Aorta (tissue), 5 donors: ENCODE measurements at places on chromosomes 13 and 19. TPM values are rescaled to one million over a fixed set of nuclear protein-coding genes. Genes with fewer than 3 reads are reported as not detected.

CYP4F12 gene
- 3.1 TPM for total RNA-seq

DNA sequence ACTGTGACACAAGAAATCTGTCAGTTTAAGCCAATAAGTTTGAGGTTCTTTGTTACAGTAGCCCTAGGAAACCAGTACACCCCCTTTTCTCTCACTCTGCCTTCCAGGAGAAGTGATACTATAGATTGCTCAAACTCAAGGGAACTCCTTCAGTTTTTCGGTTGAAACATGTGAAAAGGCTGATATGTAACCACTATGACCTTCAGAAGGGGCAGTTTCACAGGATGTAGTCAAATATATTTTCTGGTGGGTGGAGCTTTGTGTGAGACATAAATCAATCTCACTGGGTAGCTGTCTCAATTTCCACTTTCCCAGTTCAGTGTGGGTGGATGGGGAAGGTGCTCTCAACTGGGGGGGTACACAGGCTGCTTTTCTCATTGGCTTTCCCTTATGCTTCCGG lies 41.7 kb downstream of the HTR2A start:
- no peak for DNase-seq

ZSCAN18 gene
- 58.6 TPM for total RNA-seq

GRCh38 chr19:7908742-7909461 lies 5.2 kb downstream of the MAP2K7 start:
- DNase-seq = peak; percentile 72

GRCh38 chr13:113565526-113566226 lies 18.9 kb upstream of the TFDP1 start:
- DNase-seq = no peak

MBD3L2 gene
- total RNA-seq = not detected

- DNase-seq = no peak
Measured at GRCh38 chr13:69461397-69461796, 646.2 kb upstream of the ATXN8OS start.

- DNase-seq = no peak
Measured at GRCh38 chr19:6577476-6578125, 13.3 kb downstream of the CD70 start.

CYP2S1 gene
- 1.7 TPM for total RNA-seq

CGB3 gene
- total RNA-seq = not detected

DNA sequence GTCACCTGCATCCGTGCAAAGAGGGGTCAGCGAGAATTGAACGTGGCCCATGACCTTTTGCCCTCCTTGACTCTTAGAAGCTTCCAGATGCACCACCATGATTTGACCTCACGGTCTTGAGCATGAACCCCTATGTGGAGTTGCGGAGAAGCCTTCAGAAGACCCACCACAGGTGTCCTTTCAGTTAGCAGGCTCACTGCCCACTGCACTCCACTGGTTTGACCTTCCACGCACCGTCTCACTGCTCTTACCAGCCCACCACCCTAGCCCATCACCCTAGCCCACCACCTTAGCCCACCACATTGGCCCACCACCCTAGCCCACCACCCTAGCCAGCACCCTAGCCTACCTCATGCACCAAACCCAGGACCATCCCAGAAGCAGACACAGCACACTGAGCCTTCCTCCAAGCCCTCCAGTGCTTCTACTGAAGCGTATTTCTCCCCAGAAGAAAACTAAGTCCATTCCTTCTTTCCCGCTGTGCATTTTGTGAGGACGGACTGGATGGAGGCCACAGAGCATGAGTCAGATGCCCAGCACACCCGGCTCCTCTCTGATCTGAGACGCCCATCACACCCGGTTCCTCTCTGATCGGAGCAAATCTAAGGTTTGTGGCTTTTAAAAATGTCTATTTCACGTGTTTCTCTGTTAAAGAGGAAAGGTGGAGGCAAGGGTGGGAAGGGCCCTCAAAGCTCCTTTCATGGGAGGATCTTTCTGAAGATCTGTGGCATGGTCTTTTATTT lies 45.8 kb downstream of the SOX1 start:
- no peak for DNase-seq

GRCh38 chr13:113209759-113210421 lies 477 bp downstream of the CUL4A start:
- DNase-seq = peak; percentile 85

DNA sequence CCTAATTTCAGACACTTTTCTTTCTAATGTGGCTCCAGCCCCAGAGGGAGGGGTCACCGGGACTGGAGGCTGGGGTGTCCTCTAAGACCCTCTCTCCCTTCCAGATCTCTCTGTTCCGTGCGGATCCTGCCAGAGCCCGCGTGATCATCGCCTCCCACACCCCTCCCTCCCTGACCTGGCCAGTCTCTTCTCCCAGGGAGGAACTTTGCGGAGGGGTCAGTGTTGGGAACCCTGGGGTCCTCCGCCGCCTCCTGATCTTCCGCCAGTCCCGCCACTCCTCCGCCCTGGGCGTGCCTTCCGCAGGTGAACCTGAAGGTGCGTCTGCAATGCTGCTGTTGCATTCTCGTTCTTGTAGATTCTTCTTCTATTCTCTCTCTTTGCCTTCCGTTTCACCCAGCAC lies 9.1 kb downstream of the SOX21 start:
- no peak for DNase-seq

KCNRG gene
- total RNA-seq = 0.45 TPM

GRCh38 chr19:2578391-2578890 lies 102.5 kb downstream of the GADD45B start:
- peak; percentile 71 for DNase-seq

PLIN5 gene
- total RNA-seq = 2.0 TPM

GRCh38 chr19:32241306-32241705 lies 104.1 kb upstream of the ZNF507 start:
- DNase-seq = no peak

DNA sequence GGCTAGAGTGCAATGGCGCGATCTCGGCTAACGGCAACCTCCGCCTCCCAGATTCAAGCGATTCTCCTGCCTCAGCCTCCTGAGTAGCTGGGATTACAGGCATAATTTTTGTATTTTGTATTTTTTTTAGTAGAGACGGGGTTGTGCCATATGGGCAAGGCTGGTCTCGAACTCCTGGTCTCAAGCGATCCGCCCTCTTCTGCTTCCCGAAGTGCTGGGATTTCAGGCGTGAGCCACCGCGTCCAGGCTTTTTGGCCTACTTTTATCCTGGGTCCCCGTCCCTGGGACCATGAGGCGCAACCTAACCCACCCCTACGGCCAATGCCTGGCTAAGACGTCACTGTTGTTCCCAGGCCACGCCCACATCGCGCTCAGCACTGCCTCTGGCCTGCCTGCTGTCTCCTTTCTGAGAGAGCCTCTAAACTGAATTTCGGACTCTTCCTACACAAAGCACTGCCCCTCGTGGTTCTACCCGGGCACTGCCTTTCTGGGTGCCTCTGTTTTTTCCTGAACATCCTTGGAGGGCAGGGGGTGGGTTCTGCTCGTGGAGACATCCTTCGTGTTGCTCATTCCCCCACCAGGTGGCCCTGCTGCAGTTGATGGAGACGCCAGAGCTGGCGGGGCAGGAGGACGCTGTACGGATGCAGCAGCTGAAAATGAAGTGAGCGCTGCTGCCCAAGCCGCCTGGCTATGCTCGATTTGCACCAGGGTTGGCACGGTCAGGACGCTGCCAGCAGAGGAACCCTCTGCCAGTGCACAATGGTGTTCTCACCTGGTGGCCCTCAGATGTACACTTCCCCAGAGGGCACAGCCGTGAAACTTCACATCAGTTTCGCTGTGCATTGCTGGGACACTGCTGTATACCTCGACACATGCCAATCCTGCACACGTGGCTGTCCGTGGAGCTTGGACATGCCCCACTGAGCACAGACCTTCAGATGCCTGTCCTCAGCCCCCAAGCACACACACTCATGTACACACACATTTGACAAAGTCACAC lies 2.0 kb downstream of the REX1BD start:
- no peak for DNase-seq

- peak; percentile 79 for DNase-seq
Measured at GRCh38 chr19:35318679-35319448, 10.1 kb upstream of the CD22 start.

GRCh38 chr19:48442116-48443035 lies 3.4 kb upstream of the GRWD1 start:
- DNase-seq = no peak

PGLYRP1 gene
- total RNA-seq = not detected

- DNase-seq = no peak
Measured at GRCh38 chr19:23527797-23528196, 132.5 kb upstream of the ZNF91 start.

DNA sequence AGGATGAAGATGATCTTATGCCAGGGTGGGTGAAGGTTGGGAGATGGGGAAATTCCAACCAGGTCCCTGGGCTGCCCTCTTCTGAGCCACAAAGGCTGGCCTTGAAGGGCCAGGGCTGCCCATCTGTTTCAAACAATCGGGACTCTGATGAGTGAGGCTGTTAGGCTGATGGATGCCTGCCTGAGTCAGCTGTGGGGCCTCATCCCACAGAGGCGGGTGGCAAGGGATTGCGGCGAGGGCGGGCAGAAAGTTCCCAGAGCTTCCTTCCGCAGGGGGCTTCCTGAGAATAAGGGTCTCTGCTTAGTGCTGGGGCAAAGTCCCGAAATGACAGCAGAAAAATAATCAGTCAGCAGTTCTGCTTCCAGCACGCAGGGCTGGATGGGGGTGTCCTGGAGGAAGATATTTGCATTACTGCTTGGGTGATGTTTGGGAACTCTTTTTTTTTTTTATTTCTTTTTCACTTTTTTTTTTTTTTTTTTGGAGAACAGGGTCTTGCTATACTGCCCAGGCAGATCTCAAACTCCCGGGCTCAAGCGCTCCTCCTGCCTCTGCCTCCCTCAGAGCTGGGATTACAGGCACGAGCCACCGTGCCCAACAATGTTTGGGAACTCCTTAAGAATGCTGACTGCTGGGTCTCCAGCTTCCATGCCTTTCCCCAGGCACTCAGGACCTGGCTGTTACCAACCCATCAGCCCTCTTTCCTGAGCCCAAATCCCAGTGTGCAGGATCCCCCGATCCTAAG lies 14.1 kb downstream of the SH3GL1 start:
- no peak for DNase-seq

ZNF878 gene
- total RNA-seq = not detected

DNA sequence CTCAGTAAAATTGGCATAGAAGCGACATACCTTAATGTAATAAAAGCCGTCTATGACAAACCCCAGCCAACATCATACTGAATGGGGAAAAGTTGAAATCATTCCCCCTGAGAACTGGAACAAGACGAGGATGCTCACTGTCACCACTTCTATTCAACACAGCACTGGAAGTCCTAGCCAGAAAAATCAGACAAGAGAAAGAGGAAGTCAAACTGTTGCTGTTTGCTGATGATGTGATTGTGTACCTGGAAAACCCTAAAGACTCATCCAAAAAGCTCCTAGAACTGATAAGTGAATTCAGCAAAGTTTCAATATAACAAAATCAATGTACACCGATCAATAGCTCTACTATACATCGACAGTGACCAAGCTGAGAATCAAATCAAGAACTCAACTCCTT lies 63.3 kb downstream of the TNFSF13B start:
- DNase-seq = no peak

CEACAM4 gene
- total RNA-seq = 0.84 TPM

DNA sequence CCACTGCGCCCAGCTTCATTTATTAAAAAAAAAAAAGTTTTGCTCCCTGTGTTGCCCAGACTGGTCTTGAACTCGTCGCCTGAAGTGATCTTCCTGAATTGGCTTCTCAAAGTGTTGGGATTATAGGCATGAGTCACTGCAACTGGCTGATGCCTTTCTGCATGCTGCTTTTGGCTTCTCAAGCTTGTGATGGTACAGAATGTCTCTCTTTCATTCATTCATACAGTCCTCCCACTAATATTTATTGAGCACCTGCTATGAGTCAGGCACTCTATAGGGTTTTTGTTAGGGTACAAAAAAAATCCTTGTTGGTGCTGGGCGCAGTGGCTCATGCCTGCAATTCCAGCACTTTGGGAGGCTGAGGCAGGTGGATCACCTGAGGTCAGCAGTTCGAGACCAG lies 9.0 kb downstream of the TSPAN16 start:
- DNase-seq = no peak

GRCh38 chr13:79679334-79679733 lies 198.4 kb downstream of the NDFIP2 start:
- DNase-seq = peak; percentile 73

GZMM gene
- 0.75 TPM for total RNA-seq
